ENCODE measurements at places on chromosomes 6 and 20.

- DNase-seq, result no peak
These were observed 67.4 kb upstream of the FABP7 start for GRCh38 chr6:122712093-122712447.

DNA sequence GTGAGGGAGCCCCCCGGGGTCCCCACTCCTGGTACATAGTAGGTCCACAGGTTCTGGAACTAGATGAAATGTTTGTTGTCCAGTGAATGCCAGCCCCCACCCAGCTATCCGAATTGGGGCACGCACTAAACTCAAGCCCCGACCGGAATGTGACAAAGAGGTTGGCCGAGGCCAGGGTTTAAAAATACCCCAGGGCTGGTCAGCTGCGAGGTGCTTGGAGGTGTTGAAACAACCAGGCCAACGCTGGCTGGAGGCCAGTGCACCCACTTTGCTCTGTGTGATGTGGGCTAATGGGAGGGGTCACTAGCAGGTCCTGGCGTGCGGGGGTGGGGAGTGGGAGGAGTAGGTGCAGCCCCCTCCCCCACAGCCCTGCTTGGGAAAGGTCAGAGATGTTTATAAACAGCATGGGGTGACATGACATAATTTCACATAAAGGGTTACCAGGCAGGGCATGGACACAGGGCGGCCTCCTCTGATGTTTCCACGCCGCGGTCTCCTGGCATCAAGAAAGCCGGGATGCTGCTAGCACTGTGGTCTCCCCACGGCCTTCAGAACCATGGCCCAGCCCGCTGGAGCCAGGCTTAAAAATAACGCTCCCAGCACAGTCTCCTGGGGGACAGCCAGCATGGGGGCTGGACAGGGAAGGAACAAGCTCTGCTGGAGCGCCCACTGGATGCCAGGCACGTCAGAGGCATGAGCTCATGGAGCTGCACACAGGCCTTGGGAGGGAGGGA lies 111.2 kb upstream of the PTPN1 start:
- no peak for DNase-seq

DNA sequence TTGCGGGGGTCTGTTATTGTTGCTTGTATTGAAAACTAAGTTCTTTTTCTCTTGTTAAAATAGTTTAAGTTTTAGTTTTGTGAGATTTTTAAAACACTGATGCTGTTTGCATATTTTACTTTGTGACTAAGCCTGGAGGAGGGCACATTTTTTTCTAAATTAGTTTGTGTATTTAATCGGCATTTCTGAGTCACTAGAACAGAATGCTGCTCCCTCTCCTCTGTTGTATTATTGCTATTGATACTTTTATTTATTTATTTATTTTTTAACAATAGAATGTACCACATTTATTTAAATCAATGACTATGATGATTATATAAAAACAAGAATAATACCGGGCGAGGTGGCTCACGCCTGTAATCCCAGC lies 5.1 kb upstream of the FAM50B start:
- no peak for DNase-seq

DNA sequence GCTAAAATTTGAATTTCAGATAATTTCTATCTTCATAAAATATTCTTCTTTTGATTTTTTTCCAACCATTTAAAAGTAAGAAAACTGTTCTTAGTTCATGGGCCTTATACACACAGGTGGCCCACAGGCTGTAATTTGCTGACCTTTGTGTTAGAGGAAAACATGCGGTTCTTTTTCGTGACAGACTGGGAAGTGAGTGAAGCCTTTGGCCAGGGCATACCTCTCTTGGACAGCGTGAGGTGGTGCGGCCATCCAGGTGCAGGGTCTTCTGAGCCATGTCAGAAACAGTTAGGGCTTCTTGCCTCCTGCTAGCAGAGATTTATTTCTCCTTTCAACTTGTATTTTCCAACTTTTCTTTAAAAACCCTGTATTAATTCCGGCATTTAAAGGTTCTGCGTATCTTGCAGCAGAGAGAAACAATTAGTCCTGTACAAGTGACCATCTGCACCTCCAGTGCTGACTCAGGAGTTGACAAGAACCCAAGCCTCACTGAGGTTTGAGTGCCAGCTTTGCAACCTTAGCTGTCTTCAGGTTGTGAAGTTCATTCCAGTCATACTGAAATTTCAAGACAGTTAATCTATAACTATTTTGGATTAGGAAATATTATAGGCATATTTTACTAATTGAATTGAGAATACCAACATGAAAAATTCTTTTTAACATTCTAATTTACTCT lies 177.8 kb downstream of the LY86 start:
- no peak for DNase-seq

DNA sequence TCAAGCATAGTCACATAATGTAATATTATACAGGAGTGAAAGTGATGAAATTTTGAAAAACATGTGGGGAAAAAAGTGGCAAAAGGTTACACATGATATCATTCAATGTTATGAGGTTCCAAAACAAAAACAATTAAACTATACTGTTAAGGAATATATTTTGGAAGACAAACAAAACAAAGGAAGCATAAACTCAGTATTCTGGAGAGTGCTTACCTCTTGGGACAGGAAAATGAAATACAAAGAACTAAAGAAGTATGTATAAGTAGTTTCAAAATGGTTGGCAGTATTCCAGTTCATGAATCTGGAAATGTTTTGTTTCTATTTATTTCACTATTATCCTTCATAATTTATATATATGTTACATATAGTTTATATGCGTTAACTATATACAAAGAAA lies 213.5 kb downstream of the MOXD1 start:
- no peak for DNase-seq

GRCh38 chr20:16236589-16237241 lies 336.5 kb downstream of the KIF16B start:
- no peak for DNase-seq

- DNase-seq, result no peak
These were observed 137.2 kb downstream of the MAP3K4 start for GRCh38 chr6:161128680-161129196.

DNA sequence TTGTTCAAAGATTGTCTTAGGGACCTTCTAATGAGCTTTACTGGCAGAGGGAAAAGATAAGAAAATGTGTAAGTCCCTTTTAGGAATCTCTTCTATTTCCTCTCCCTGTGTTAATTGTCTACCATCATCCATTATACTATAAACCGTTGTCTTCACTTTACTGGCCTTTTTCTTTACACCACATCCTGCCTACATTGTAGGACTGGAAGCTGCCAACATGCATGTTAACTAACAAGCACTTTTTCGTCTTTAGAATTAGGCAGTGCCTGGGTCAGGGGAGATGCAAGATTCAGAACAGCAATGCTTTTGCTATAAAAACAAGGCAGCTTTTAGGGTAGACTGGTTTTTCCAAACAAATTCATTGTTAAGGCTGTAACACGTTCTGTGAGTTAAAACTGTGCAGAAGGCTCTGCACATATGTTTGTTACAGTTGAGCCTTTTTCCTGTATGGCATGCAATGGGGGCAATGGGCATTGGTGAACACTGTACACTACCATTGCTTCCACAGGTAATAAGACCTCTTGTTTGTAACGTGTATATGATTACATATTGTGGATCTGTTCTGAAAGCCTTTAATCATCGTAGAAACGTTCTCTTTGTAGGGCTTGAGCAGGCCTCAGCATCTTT lies 10.9 kb upstream of the PKIG start:
- DNase-seq, result no peak

DNA sequence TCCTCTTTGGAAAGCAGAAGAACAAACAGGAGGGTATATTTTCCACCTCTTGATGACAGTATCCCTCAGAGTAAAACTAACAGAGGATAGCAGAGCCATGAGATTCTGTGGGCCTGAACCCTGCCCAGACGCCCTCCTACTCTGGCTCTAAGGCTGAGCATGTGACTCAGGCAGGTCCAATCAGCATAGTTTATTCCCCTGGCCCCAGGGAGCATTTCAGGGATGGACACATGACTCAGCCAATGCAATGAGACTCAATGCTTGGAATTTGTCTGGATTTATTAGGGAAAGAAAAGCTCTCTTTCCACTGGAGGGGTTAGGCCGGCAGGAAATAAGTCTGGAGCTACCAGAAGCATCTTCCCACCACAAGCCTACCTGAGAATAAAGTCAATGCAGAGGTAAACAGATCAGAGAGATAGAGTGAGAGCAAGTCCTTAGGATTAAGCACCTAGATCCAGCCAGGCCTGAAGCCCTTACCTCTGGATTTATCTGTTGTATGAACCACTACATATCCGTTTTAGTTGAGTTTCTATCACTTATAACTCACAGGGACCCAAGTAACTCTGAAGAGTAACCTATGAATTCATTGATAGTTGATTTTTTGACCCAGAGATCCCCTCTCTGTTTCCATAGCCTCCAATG lies 68.2 kb upstream of the EYA2 start:
- DNase-seq, result no peak

DNA sequence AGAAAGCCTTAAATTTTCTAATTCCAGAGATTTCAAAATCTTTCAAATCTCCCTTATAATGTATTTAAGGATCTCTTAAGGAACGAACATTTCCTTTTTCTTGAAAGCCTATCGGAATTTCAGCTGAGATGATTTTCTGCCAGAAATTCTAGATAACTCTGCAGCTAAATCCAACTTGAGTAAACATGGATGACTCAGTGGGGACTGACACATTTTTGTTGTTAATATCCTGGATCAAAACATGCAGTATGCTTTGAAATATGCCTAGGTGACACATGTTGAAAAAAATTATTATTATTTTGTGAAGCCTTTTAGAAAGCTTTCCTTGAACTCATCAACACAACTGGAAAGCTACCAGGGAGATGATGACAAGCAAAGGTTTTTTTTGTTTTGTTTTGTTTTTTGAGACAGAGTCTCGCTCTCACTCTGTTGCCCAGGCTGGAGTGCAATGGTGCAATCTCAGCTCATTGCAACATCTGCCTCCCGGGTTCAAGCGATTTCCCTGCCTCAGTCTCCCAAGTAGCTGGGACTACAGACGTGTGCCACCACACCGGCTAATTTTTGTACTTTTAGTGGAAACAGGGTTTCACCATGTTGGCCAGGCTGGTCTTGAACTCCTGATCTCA lies 140.1 kb upstream of the SNX9 start:
- no peak for DNase-seq

DNA sequence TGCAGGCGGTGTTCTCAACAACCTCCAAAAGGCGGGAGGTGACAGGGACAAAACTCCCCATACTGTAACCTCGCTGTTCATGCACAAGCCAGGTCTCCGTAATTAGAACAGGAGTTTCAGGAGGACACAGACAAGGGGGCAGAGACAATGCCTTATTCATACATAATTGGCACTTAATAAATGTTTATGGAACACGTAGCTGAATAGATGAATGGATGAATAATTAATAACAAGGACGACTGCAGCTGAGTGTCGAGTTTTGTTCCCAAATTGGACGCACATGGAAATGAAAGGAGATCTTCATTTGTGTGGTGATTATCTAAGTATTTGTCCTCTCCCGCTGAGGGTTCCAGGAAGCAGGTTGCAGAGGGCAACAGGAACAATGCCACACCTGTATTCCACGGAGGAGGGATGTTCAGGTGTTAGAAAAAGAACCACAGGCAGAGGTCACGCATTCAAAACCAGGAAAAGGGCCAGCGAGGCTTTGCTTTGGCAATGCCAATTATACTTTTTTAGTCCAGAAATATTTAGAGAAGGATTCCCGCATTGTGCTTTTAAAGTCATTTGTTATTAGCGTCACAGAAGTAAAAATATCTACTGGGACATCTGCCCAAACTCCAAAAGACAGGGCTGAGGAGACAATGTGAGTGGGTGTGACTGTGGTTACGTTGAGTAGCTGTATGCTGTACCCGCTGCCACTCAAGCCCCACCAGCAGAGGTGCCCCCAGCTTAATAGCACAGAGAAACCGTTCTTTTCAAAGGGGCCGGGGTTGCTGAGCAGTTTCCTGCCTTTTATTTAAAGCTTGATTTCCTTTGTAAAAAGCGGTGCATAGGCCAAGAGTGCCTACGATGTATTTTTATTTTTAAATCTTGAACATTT lies 123.3 kb downstream of the PXDC1 start:
- no peak for DNase-seq

DNA sequence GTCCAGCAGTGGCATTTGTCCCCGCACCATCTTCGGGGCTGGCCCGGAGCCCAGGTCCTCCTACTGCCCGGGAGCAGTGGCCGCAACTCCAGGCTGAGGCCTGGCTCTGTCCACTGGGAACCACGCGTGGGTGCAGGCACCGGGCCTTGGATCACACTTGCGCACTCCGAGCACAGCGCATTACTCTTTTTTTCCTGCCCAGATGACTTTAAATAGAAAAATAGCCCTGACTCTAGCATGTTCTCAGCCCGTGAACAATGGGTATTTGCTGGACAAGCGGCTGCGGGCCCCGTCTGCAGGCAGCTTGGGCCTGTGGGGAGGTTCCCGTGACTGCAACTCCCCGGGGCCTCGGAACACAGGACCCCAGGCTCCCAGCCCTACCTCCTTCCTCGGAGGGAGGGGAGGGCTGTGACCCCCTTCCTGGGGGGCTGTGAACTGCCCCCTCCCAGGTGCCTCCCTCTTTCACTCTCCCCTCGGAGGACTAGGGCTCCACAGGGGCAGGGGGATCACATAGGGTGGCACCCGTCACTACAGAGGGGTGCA lies 162.2 kb downstream of the TBXT start:
- no peak for DNase-seq

DNA sequence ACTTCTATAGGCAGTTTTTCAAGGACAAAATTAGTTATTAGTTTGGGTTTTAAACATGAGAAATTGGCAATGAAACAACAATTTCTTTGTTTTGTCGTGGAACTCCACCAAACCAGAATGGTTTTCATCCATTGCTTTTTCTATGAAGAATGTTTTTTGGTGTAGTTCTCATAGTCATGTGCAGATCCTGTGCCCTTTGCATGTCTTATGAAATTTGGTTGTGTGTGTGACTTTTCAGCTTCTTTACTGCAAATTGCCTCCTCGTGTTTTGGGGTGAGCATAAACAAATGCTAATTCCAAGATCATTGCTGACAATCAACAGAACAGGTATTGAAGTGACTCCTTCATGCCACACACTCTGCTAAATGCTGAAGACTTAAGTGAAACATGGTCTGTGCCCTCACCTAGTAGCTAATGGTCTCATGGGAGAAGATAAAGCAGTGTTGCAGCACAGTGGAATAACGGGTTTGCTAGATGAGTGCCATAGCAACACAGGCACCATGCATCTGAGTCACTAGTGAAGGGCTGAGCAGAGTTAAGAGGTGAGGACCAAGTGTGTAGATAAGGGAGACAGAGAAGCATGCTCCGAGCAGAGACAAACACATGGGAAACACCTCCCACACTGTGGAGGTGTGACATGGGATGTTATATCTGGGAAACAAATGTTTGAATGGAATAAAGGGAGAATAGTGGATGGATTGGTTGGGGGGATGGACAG lies 120.0 kb downstream of the SLC16A10 start:
- no peak for DNase-seq

DNA sequence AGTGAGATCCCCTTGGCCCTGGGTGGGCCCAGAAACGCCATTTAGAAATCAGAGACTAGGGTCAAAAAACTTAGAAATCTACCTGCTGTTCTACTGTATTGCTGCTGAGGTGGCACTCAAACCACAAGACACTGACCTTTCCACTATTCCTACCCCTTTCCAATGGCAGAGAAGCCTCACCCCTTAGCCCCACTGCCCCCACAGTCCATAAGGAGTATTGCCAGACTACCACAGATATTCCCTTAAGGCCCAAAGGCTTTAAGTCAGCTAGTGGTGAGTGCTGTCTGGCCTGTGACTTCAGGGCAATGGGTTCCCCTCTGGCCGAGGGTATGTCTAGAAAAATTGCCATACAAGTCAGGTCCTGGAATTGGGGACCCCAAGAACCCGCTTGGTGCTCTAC lies 656.1 kb downstream of the COL12A1 start:
- no peak for DNase-seq

GRCh38 chr6:14727494-14728395 lies 518.1 kb upstream of the JARID2 start:
- DNase-seq, result no peak
